Cardiac muscle cell (in vitro differentiated cells and primary cell): ENCODE measurements at places on chromosomes 12 and 14.

GRCh38 chr12:120652656-120653435, 12.4 kb downstream of the CABP1 start:
- no peak for DNase-seq
- H3K4me3 ChIP-seq: no peak overlapping the region
- no peaks in the 10 kb centered on the region for H3K27me3 ChIP-seq

DNA sequence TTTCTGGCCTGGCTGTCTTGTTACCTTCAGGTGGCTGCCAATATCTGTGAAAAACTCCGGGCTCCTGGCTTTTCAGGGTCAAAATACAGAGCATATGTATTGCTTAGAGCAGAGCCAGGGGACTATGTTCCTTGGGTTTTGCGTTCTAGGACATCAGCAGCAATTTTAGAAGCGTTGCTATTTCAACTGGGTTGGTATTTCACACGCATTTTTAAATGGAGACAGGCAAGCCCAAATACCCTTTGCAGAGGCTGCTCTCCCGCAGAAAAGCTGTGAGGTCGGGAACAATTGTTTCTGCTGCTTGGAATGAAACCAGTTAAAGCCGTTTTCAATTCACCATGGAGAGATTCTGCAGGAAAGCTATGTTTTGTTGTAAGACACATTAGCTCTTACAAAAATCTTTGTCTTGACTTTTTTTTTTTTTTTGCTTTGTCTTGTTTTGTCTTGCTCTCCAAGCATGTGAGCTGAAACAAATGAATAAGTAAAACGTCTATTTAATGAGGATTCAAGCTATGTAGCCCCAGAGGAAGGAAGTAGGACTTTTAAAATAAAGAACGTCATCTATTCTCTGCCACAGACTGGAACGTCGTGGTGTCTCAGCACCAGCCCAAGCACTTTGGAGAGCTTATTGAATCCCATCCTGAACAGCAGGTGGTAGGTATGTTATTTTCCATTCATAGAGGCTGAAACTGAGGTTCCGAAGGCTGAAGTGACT, 181.0 kb upstream of the TBX3 start:
- H3K4me3 ChIP-seq: no peak overlapping the region
- no peaks in the 10 kb centered on the region for H3K27me3 ChIP-seq

DNA sequence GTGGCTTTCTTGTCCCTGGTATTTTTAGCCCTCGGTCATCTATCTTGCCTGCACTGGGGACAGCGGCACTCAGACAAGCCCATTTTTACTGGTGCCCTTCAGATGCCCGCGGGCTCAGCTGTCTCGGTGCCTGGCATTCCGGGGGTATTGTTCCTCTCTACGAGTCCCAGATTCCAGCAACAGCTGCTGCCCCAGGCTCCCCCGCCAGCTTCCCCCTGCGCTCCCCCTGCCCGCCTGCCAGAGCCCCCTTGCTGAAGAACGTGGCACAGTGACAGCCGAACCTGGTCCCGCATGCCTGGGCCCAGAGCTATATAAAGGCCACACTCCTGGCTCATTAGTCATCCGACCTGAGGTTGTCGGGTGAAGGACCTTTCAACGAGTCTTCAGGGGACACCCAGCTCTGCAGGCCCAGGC, 10.9 kb upstream of the MYL2 start:
- H3K27me3 ChIP-seq: no peaks in the 10 kb centered on the region
- no peak overlapping the region for H3K4me3 ChIP-seq
- peaks cover 52% of the 10 kb centered on the region for H3K4me1 ChIP-seq
- H3K27ac ChIP-seq: peak overlapping the region; percentile 95
- DNase-seq: peak; percentile 96

DNA sequence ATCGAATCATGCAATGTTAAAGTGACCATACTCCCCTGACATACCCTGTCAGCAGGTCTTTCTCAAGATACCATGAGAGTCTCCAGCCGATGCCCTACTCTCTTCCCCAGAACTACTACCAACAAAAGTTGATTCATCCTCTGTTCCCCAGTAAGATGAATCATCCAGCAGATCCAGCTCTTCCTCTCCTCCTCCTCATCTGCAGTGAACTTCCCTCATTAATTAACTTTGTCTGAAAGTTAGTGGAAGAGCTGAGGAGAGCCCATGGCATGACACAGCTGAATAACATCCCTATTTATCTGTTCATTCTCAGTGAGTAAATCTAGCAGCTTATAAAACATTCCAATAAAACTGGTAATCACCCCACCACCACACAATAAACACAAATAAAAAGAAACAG, 213.4 kb downstream of the EGLN3 start:
- no peak for DNase-seq
- H3K27ac ChIP-seq: no peak overlapping the region
- no peak overlapping the region for H3K4me3 ChIP-seq
- H3K36me3 ChIP-seq: no peaks in the 10 kb centered on the region

DNA sequence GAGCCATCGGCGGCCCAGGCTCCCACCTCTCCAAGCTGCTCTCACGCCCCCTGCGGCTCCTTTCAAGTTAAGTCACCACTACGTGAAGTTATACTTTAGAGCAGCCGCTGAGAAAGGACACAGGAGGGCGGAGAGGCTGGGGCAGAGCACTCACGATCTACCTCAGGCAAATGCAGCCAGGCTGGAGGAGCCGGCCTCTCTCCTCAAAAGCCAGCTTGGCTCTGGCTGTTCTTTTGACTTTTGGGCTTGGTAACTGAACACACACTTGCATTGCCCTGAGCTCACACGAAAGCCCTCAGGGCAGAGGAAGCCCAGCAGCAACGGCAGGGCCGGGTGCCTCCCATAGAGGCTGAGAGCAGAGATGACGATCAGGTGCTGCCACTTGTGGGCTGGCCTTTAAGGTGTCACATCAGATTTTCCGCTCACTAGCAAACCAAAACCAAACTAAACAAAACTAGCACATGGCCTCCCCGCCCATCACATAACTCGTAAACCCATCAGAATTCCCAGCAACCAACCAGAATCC, 75.2 kb downstream of the PITPNM2 start:
- no peaks in the 10 kb centered on the region for H3K36me3 ChIP-seq
- H3K4me1 ChIP-seq: peaks cover 46% of the 10 kb centered on the region

GRCh38 chr12:112131686-112132085, 6.3 kb downstream of the TRAFD1 start:
- H3K36me3 ChIP-seq: peaks cover 25% of the 10 kb centered on the region
- no peak for DNase-seq
- no peak overlapping the region for H3K4me3 ChIP-seq
- H3K27me3 ChIP-seq: no peaks in the 10 kb centered on the region
- peaks cover 15% of the 10 kb centered on the region for H3K4me1 ChIP-seq
- no peak overlapping the region for H3K27ac ChIP-seq

DNA sequence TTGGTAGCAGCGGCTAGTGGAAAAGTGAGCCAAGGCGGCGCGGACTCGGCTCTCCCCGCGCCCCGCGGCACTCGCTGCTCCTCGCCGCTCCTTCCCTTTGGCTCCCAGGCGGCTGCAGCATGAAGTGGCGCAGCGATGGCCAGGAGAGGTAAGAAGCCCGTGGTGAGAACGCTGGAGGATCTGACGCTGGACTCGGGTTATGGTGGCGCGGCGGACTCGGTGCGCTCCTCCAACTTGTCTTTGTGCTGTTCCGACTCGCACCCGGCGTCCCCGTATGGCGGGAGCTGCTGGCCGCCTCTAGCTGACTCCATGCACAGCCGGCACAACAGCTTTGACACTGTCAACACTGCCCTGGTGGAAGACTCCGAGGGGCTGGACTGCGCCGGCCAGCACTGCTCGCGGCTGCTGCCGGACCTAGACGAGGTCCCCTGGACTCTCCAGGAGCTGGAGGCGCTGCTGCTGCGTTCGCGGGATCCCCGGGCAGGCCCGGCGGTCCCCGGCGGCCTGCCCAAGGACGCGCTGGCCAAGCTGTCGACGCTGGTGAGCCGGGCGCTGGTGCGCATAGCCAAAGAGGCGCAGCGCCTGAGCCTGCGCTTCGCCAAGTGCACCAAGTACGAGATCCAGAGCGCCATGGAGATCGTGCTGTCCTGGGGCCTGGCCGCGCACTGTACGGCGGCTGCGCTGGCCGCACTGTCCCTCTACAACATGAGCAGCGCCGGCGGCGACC, 225.6 kb upstream of the CRY1 start:
- H3K27ac ChIP-seq: no peak overlapping the region
- H3K36me3 ChIP-seq: no peaks in the 10 kb centered on the region
- H3K4me3 ChIP-seq: peak overlapping the region; percentile 48
- peaks cover 91% of the 10 kb centered on the region for H3K27me3 ChIP-seq
- H3K4me1 ChIP-seq: peaks cover 6% of the 10 kb centered on the region

- no peaks in the 10 kb centered on the region for H3K36me3 ChIP-seq
- no peak overlapping the region for H3K27ac ChIP-seq
- DNase-seq: no peak
- H3K4me3 ChIP-seq: no peak overlapping the region
Measured at GRCh38 chr14:43901911-43902673, 605.0 kb downstream of the FSCB start.

DNA sequence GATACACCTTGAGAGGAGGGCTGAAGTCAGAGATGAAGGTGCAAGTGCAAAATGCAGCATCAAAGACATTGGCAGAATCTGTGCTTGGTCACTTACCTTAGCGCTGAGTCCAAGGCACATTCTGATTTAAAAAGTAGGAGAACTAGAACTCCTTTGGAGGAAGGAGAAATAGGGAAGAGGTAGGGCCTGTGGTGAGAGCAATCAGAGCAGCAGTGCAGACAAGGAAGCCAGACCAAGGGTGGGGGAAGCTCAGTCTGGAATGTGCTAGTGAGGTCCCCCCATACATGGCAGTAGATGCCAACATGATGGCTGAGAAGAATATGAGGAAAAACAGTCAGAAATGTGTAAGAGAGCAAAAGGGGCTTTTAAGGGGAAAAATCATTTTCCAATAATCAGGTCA, 206.5 kb downstream of the SSPN start:
- no peaks in the 10 kb centered on the region for H3K27me3 ChIP-seq
- no peaks in the 10 kb centered on the region for H3K4me1 ChIP-seq
- H3K27ac ChIP-seq: no peak overlapping the region
- no peak for DNase-seq

- no peak overlapping the region for H3K4me3 ChIP-seq
- H3K4me1 ChIP-seq: no peaks in the 10 kb centered on the region
- DNase-seq: peak; percentile 82
- H3K36me3 ChIP-seq: no peaks in the 10 kb centered on the region
- no peak overlapping the region for H3K27ac ChIP-seq
Measured at GRCh38 chr12:94792693-94793092, 142.3 kb upstream of the TMCC3 start.

DNA sequence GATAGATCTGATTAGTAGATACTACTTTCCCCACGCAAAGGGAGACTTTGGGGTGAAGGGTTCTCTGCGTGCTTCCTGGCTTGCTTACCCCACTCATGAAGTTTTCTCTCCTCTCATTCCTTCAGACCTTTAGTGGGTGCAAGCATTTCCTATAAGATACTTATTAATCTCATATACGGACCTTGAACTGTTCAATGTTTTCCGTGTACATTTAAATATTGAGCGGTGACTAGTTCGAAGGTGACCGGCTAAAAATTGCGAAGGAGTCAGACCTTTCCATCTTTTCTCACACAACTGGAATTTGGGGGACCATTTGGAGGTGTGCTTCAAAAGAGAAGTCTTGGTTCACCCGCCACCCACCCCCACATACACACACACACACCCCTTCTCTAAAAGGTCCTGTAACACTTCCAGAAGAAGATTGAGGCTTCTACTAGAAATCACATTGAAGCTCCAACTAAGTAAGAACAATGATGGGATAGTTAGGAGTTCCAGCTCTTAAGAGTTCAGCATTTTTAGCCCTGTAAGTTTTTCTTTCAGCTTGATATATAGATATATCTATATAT, 6.1 kb upstream of the FOXG1 start:
- H3K4me3 ChIP-seq: no peak overlapping the region
- H3K4me1 ChIP-seq: peaks cover 10% of the 10 kb centered on the region
- no peak overlapping the region for H3K27ac ChIP-seq
- no peak for DNase-seq
- H3K27me3 ChIP-seq: peaks cover 100% of the 10 kb centered on the region

GRCh38 chr14:93969082-93969828, 7.1 kb downstream of the ASB2 start:
- H3K4me3 ChIP-seq: no peak overlapping the region
- no peak for DNase-seq
- H3K36me3 ChIP-seq: no peaks in the 10 kb centered on the region
- H3K27me3 ChIP-seq: no peaks in the 10 kb centered on the region
- no peak overlapping the region for H3K27ac ChIP-seq
- peaks cover 18% of the 10 kb centered on the region for H3K4me1 ChIP-seq

GRCh38 chr14:51176839-51177238, 63.2 kb upstream of the TMX1 start:
- no peaks in the 10 kb centered on the region for H3K36me3 ChIP-seq
- peak; percentile 68 for DNase-seq
- H3K4me3 ChIP-seq: no peak overlapping the region
- H3K27me3 ChIP-seq: no peaks in the 10 kb centered on the region
- H3K27ac ChIP-seq: no peak overlapping the region

DNA sequence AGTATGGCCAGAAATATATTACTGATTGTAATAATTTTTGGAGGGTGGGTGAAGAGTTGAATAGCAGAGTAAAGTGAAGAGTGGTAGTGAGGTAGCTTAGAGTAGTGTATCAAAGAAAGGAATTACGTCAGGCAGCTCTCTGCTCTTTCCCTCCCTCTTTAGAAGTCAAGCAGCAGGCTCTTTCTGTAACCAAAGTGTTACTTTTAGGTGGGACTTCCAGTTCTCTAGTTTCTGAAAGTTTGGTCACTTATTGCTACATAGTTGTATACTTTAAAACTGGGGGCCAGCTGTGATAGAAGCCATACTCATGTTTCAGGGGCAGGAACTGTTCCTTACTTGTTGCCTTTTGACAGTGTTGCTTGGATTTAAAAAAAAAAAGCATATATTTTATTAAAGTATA, 30.6 kb downstream of the ATF7IP start:
- H3K27ac ChIP-seq: peak overlapping the region; percentile 87
- H3K4me3 ChIP-seq: peak overlapping the region; percentile 19
- H3K4me1 ChIP-seq: peaks cover 20% of the 10 kb centered on the region
- no peaks in the 10 kb centered on the region for H3K36me3 ChIP-seq
- no peak for DNase-seq
- no peaks in the 10 kb centered on the region for H3K27me3 ChIP-seq

GRCh38 chr14:24392325-24393091, 6.3 kb upstream of the NYNRIN start:
- peaks cover 10% of the 10 kb centered on the region for H3K4me1 ChIP-seq
- H3K27me3 ChIP-seq: no peaks in the 10 kb centered on the region
- H3K27ac ChIP-seq: no peak overlapping the region
- no peaks in the 10 kb centered on the region for H3K36me3 ChIP-seq
- DNase-seq: no peak

- H3K36me3 ChIP-seq: peaks cover 10% of the 10 kb centered on the region
- H3K4me3 ChIP-seq: no peak overlapping the region
- H3K4me1 ChIP-seq: peaks cover 40% of the 10 kb centered on the region
- no peaks in the 10 kb centered on the region for H3K27me3 ChIP-seq
- H3K27ac ChIP-seq: no peak overlapping the region
Measured at GRCh38 chr12:4279198-4279690, 5.7 kb downstream of the CCND2 start.
